Fibroblast of the conjunctiva (primary cell): ENCODE measurements at places on chromosomes 12 and 14.

DNA sequence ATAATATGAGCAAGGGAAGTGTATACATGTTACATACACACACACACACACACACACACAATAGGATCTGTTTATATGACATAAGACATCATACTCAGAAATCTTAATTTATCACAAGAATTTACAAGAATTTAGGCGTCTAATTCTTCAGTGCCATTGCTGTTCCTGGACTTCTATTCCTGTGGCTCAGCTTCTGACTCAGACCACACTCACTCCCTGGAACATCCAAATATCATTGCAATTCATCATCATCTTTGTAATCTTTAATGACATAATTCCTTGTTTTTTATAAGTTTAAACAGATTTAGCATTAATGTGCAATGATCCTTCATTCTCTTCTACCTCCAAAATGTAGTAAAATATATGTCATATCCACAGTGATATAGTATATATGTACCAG, 544.2 kb downstream of the FOXG1 start:
- DNase-seq = peak; percentile 23

DNA sequence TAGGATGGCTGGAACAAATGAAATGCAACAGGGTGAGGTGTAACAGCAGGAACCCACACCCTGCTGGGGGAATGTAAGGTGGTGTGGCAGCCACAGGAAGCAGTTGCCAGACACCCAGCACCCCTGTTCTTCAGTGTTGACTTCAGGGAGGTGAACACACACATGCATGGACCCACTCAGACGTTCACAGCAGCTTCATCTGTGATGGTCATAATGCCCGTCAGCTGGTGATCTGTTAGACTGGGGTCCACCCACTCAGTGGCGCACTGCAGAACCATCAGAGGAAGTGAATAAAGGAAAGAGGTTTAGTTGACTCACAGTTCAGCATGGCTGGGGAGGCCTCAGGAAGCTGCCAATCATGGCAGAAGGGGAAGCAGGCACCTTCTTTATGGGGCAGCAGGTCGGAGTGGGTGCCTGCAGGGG, 22.7 kb upstream of the TEX22 start:
- no peak for DNase-seq

DNA sequence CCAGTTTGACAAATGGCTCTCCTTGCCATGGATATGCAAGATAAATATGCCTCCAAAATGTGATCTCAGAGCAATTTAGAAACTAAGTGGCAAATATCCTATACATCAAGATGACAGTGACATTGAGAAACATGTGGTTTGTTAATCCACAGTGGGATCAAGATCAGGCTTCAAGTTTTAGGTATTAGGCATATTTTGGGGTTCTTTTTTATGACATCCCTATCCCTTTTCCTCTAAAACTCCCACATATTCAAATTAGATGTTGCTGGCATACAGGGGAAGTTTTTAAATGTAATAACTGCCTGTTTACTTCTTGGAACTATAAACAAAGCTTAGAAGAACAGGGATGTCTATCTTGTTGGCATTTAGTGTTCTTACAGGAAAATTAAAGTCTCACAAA, 179.4 kb downstream of the CRADD start:
- DNase-seq = no peak

- no peak for DNase-seq
Observed at GRCh38 chr12:106978035-106978800, 8.7 kb downstream of the MTERF2 start.

GRCh38 chr12:113819495-113819894, 146.6 kb downstream of the RBM19 start:
- DNase-seq = no peak
